Cerebellar nuclear complex (tissue), 1 donor: ENCODE measurements at places on chromosomes 5 and 9.

- no peak for DNase-seq
Measured at GRCh38 chr5:88780736-88781135, 102.2 kb downstream of the MEF2C start.

DNA sequence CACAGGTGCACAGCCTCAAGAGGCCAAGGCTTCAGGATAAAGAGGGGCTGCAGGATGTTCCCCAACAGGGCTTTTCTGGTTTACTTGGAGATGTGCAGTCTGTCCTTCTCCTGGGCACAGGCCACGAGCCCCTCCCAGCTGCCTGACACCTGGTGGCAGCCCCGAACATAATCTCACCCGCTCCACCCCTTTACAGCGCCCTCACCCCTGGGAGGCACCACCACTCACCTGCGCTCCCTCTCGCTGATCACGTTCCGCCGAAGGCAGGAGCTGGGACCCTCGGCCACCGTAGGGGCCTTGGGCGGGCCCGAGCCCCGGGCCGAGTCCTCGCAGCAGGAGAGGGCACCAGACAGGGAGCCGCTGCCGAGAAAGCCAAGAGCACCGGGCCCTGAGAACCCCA is 514 bp downstream of the SOHLH1 start:
- DNase-seq = no peak

GRCh38 chr5:148844433-148845280 is 18.2 kb downstream of the ADRB2 start:
- DNase-seq = no peak

DNA sequence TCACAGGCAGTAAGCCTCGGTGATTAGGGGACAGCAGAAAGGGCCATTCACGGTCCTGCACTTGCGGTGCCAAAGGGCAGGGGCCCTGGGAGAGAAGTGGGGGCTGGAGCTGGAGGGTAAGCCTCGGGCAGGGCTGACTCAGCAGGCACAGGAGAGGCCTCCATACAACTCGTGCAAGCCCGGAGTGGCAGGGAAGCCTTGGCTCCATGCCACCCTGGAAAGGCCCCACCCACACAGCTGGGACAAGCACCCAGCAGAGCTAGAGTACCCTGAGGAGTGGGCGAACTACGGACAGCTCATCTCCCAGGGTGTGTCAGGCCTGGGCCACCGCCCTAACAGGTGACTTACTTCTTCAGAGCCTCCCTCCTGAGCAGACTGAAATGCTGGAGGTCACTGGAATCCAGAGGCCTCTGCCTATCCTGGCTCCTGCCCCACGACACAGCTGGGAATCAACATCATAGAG is 5.6 kb upstream of the CAMK2A start:
- no peak for DNase-seq

- no peak for DNase-seq
Measured at GRCh38 chr9:124854822-124855221, 1.6 kb downstream of the WDR38 start.

GRCh38 chr9:114099669-114100270 is 678 bp upstream of the KIF12 start:
- no peak for DNase-seq

DNA sequence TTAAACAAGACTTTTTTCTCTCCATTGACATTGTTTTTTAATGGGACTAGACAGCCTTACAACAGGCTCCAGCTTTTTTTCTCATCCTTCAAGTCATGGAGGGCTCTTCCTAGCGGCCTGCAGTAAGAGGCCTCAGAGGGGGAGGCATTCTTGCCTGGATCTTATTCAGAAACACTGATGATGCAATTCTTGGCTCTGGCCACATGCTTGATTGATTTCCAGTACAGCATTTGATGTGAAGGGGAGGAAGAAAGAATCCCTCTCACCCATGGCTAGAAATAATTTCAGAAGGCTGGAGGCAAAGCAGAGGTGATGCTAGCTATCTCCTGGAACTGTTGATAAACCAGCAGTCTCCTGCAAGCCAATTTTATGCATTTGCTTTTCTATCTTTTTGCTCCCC is 324.8 kb downstream of the PRELID2 start:
- no peak for DNase-seq

GRCh38 chr9:83932851-83933250 is 11.6 kb upstream of the KIF27 start:
- DNase-seq = no peak

DNA sequence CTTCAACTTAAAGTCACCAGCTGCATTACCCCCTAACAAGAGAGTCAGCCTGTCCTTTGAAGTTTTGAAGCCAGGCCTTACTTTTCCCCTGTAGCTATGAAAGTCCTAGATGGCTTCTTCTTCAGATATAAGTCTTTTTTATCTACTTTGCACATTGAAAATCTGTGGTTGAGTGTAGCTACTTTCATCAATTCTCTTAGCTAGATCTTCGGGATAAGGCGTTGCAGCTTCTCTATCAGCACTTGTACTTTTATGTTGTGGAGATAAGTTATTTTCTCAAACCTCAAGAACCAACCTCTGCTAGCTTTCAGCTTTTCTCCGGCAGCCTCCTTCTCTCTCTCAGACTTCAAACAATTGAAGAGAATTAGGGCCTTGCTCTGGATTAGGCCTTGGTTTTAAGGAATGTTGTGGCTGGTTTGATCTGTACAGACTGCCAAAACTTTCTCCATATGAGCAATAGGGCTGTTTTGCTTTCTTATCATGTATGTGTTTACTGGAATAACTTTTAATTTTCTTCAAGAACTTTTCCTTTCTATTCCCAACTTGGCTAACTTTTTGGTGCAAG is 21.6 kb downstream of the CATSPER3 start:
- DNase-seq = no peak

DNA sequence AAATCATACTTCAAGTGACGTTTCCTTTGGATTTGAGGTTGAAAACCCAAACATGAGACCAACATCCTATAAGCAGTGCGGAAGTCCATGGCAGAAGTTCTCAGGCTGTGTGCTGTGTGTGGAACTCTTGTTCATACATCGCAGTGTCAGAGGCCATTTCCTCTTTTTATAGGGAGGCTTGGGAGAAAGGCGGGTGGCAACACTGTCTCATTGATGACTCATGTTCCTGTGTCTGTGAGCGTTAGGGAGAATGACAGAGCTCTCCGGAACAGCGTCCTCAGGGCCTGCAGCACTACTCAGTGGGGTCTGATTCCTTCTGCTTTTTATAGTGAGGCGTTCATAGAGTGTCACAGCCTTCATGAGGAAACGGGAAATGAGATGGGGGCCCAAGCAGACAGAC is 98.8 kb upstream of the BASP1 start:
- no peak for DNase-seq

DNA sequence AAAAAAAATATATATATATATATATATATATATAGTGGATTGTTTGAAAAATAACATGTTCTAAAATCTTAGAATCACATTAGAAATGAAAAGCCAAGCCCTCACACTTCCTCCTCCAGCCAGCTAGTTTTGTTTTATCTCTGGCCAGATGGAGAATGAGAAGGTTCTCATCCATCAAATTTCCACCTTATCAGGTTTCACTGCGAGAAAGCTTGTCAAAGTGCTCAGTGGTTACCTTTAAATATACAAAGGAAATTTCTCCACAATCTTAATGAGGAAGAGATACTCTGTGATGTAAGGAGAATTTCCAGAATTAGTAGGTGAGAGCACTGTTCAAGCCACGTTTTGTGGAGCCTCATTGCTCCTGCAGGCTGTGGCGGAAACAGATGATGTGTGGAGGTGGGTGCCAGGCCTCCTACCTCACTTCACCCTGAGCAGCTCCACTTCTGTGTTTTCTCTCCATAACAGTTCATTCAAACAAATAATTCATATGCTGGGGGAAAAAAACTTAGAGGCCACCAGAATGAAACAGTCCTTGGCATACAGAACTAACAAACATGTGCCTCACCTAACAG is 71.9 kb downstream of the CDK5RAP2 start:
- DNase-seq = no peak
